ENCODE measurements at places on chromosomes 13 and 19.

DNA sequence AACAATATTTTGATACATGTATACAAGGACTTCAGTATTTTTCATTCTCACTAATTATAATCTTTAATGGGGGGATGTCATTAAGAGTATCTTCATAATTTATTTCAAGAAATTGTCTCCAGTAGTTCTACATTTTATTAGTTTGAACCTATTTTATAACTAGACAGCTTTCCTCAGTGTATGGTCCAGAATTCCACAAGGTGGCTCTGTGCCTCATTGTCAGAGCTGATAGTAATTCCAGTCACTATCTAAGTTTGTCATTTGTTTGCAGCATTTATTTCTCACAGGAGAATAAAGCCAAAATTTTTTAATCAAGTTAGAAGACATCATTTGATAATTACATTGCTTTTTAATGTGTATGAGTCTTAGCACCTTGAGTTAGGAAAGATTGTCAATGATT lies 1633.0 kb upstream of the PCDH20 start:
- DNase-seq: no peak

GRCh38 chr13:99316657-99317256 lies 9.6 kb upstream of the GPR183 start:
- no peak for DNase-seq

DNA sequence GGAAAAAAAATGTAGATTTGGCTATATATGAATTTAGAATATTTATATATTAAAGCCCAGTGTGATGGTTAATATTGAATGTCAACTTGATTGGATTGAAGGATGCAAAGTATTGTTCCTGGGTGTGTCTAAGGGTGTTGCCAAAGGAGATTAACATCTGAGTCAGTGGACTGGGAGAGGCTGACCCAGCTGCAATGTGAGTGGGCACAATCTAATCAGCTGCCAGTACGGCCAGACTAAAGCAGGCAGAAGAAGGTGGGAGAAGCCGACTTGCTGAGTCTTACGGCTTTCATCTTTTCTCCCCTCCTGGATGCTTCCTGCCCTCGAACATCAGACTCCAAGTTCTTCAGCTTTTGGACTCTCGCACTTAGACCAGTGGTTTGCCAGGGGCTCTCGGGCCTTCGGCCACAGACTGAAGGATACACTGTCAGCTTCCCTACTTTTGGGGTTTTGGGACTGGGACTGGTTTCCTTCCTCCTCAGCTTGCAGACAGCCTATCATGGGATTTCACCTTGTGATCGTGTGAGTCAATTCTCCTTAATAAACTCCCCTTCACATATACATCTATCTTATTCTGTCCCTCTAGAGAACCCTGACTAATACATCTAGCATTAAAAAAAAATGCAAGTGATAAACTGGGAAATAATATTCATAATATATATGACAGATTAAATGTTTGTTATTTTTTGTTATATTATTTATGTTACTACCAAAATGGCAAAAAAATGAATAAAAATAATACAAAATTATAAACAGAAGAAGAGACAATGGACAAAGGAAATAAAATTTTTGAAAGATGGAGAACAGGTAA lies 122.4 kb downstream of the DLEU7 start:
- no peak for DNase-seq

DNA sequence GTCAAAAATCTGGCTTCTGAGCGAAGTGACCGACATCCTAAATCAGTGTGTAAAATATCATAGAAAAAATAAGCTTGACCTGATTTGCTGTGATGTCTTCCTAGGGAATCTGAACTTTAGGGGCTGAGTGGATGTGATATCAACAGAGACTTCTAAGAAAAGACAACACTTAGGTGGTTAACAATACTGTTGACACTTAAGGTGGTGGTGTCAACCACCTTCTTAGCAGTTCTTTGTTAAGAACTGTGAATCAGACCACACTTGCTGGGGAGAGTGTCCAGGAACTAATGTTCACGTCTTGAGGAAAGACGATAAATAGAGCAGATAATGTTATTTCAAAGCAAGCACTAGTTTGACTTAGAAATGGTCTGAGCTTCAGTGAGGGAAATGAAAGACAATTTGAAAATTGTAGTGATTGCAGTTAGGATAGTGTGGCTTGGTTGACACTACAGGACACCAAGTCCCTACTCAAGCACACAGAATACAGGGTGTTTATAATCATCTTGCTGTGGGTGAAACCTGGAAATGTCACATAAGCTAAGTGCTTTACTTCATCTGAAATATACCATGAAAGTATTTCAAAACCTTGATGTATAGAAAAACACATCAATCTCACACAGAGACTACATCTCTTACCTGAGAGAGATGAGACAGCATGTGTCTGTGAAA lies 1936.5 kb downstream of the PCDH9 start:
- no peak for DNase-seq

DNA sequence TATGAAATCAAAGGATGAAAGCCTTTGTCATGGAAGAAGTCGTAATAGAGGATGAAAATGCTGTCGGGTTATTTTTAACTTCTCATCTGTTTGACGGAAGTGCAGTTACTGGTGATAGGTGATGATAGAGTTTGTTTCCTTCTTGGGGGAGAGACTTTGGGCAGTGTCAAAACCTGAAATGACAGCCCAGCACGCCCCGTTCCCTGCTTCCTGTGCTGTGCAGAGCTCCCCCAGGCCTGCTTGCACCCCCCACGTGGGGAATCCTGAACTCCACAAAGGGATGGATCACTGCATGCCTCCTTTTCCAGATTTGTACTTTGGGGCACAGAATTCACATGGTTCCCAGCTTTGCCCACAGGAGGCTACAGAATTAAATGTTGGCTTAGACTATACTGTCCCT lies 102.7 kb downstream of the ATP11A start:
- DNase-seq: no peak

DNA sequence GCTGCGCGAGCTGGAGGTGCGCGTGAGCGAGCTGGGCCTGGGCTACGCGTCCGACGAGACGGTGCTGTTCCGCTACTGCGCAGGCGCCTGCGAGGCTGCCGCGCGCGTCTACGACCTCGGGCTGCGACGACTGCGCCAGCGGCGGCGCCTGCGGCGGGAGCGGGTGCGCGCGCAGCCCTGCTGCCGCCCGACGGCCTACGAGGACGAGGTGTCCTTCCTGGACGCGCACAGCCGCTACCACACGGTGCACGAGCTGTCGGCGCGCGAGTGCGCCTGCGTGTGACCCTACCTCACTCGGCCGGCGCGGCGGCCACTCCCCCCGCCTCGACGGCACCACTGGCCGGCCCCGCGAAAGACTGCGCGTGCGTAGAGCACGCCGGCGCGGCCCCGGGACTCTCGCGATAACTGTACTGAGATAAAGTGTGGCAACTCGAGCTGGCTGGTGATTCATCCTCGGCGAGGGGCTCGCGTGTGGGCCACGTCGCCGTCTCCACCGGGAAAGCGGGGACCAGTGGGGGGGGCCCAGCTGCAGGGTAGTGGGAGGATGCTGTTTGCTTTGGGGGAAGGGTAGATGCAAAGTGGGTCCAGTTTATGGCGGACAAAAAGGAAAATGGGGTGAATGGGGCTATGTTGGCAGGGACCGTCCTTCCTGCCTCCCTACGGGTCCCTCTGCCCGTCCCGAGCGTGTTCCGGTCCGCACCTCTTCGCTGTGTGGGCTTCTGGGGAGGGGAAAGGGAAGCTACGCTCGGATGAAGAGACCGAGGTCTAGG lies 11.4 kb downstream of the FUT6 start:
- peak; percentile 94 for DNase-seq

DNA sequence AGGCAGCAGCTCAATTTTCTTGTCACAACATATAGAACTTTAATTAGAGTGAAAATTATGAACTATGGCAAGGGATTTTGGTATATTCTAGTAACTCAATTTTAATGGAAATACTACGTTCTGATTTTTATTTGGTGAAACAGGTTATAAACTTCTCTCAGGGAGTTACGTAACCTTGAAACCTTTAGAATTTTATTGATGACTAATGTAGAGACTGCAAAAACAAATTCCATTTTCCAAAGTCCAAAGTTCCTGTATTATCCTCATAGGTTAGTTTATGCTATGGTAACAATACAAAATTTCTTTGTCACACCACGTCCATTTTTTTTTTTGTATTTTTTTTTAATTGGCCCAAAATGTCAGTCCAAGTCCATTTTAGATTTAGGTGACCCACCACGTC lies 185.7 kb downstream of the KLF5 start:
- DNase-seq: no peak

DNA sequence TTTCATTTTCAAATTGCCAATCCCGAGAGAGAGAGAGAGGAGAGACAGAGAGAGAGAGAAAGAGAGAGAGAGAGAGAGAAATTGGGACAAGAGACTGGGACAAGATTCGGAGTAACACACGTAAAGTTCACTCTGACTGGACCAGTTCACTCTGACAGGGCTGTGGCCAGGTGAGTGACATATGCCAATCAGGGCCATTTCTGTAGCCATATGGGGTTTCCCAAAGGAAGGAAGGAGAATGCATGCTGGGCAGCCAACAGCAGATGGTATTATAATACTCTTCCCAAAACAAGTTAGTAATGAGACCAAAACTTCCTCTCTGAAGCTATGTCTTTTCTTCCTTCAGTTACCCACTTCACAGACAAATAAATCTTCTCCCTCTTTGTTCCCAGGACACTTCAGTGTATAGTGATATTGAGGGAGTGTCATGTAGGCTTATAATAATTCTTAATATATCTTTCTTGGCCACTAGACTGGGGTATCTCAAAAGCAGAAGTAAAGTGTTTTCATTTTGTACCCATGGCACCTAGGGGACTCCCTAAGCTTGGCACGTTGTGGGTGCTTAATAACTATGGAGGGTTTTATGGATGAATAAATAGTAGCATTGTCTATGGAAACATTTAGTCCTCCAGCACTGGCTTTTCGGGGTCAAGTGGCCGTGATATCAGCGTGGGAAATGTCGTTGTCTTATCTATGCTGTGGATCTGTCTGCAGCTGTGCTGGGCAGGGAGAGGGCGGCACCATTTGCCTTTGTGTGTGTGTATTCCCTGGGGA lies 51.6 kb downstream of the SERP2 start:
- no peak for DNase-seq

GRCh38 chr19:45340232-45340898 lies at the start of gene KLC3:
KLC3 (plus strand) TSS chr19:45340750; CDS start chr19:45345542, 4,792 bp downstream.
- DNase-seq: peak; percentile 35

- DNase-seq: no peak
Observed at GRCh38 chr19:29089315-29089870, 123.6 kb downstream of the UQCRFS1 start.

DNA sequence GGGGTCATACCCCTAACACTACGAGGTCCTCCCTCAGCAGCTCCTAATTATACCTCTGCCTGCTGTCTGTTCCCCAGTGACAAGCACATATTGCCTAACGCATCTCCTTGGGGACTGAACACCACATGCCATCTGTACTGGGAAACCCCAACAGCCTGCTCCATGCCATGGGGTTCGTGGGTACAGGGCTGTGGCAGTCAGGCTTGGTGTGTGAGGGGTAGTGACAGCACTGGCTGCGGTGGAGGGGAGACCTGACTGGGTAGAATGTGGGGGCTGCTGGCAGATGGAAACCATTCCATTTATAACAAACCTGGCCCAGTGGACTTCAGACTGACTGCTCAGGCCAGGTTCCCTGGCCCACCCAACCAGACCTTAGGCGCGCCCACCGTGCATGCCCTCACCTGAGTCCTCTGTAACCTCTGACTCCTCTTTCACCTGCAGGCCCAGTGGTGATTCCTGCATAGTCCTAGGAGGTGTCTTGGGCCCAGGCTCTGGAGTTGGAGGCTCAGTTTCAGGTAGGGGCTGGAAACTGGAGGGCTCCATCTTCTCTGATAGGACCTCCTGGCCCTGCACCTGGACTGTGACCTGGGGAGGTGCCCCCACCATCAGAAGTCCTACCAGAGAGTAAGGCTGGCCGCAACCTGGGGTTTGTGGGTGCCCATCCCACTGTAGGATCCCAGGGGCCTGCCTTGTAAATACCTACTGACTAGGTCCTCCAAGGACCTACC lies 3.0 kb downstream of the MZF1 start:
- DNase-seq: no peak

DNA sequence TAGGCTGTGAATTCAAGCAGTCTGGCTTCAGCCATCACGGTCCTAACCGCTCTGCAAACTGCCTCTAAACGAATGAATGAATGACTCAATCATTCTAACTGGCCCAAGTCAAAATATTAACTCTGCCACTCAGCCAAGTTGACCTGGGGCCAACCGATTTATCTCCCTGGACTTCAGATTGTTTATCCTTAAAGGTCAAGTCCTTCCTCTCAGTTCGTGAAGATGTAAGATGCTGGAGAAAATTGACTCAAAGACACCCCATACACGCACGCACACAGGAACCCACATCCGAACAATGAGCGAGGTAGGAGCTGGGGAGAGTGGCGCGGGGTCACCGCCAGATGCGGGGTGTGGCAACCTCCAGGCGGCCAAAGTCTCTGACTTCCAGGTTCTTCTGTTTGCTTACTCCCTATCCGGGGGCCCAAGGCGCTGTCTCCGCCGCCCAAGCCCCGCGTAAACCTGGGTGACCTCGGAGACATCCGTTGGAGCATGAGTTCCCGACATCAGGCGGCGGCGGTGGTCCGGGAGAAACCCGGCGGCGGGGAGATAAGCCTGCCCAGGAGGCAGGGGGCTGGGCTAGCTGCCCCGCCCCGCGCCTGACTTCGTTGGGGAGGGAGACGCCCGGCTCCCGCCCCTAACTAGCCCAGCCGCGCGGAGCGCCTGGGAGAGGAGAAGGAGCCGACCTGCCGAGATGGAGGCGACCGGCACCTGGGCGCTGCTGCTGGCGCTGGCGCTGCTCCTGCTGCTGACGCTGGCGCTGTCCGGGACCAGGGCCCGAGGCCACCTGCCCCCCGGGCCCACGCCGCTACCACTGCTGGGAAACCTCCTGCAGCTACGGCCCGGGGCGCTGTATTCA lies at the start of gene CYP2S1:
CYP2S1 (plus strand) TSS at position 646 of the 856 bp plus-strand sequence; CDS start at position 692, 46 bp downstream.
- peak; percentile 16 for DNase-seq

DNA sequence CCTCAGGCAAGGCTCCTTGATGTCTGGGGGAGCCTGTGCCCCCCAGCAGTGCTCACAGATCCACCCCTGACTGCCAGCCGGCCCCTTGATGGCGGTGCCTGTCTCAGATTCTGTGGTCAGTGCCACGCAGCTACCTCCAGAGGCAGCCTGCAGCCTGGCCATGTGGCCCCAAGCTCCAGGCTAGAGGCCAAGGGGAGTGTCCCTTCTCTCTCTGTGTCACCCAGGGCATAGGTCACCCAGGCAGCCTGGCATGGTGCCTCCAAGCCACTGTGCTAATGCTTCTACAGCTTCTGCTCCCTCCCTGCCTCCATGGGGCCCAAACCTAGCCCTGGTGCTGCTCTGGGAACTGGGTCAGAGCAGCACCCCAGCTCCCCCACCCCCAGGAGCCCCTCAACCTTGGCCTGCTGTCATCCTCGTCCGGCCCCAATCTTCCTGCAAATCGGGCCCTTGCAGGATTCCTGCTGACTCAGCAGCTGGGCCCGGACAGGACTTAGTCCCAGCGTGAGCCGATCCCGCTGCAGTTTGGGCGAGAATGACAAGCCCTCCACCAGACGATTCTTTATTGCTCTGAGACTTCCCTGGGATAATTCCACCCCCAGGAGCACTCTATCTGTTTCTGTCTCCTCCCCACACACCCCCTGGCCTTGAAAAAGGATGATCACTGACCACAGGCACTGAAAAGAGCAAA lies 2.8 kb upstream of the ARL11 start:
- DNase-seq: no peak

GRCh38 chr13:64900039-64900438 lies 2330.1 kb downstream of the PCDH9 start:
- no peak for DNase-seq
